ENCODE measurements at places on chromosomes 1 and 21.

- no peak for DNase-seq
Measured at GRCh38 chr1:202659541-202659940, 50.7 kb downstream of the SYT2 start.

GRCh38 chr1:2574350-2574749, 12.2 kb upstream of the PRXL2B start:
- DNase-seq, result no peak

- DNase-seq, result no peak
Measured at GRCh38 chr1:225755671-225756319, 21.8 kb upstream of the SRP9 start.

GRCh38 chr1:54460861-54461387, 54.7 kb upstream of the SSBP3 start:
- DNase-seq, result no peak

- DNase-seq, result no peak
Measured at GRCh38 chr1:12031039-12031980, 12.0 kb downstream of the MIIP start.

GRCh38 chr1:169478094-169478672, 7.6 kb downstream of the SLC19A2 start:
- no peak for DNase-seq

GRCh38 chr1:62796221-62796620, 12.3 kb downstream of the ATG4C start:
- DNase-seq, result no peak

DNA sequence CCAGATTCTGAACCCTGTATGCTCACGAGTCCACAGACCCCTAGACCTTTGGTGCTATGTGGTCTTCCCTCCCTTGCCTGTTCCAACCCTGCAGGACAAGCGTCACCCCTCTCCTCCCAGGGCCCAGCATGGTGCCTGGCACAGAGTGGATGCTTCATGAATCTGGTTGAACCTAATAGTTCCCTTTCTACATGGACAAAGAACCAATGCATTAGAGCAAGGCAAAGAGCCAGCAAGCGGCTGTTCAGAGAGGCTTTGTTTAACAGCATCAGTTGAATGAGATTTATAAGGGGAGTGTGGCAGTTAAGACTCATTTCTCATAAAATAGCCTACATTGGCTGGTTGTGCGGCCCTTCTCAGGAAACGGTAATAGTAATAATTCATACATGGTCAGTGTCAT, 14.9 kb downstream of the SLC26A9 start:
- DNase-seq, result no peak

- DNase-seq, result no peak
Measured at GRCh38 chr1:203677771-203678170, 51.1 kb downstream of the ATP2B4 start.

DNA sequence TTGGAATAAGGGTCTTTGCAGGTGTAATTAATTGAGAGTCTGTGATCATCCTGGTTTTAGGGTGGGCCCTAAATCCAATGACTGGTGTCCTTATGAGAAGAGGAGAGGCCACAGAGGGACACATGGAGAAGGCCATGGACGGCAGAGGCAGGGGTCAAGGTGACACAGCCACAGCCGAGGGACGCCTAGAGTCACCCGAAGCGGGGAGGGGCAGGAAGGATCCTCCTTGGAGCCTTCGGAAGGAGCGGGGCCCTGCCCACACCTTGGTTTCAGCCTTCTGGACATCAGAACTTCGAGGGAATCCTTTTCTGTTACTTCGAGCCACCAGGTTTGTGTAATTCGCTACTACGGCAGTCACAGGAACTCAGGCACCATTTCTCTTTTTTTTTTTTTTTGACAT, 31.1 kb downstream of the RRP1 start:
- DNase-seq, result no peak

DNA sequence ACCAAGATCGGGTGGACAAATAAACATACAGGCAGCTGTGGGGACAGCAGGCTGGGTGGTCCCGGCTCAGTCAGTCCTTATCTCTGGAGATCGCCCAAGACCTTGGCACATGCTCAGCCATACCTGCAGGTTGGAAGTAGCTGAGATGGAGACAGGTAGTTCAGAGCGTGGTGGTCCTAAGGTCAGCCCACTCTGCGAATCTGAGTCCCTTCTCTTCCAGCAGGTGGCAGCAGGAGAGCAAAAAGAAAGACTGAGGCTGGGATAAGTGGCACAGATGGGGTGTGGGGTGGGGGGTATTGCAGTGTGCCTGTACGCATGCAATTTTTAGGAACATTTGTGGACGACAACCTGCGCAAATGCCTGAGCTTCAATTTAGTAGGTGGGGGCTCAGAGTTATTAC, 104.9 kb downstream of the TENT5C start:
- no peak for DNase-seq

DNA sequence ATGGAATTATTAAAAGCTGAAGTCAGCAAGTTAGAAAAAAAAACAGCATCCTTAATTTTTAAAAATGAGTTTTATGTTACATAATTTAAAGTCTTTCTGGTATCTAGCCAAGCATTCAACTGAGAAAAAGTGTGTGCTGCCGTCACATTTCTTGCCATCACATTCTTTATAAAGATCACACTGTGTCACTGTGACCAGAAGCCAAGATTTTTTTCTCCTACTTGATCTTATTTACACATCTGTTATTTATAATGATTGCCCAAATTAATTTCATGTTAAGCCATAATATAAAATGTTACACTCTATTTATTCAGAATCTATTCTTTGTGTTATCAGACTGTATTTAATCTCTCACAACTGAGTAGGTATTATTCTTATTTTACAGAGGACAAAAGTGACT, 1603.7 kb downstream of the PLA2G4A start:
- DNase-seq, result no peak

GRCh38 chr1:198435056-198435455, 105.4 kb downstream of the ATP6V1G3 start:
- DNase-seq, result no peak

GRCh38 chr1:206079135-206079534, 26.2 kb downstream of the RHEX start:
- no peak for DNase-seq

GRCh38 chr1:77438236-77438913, 156.6 kb downstream of the AK5 start:
- no peak for DNase-seq

DNA sequence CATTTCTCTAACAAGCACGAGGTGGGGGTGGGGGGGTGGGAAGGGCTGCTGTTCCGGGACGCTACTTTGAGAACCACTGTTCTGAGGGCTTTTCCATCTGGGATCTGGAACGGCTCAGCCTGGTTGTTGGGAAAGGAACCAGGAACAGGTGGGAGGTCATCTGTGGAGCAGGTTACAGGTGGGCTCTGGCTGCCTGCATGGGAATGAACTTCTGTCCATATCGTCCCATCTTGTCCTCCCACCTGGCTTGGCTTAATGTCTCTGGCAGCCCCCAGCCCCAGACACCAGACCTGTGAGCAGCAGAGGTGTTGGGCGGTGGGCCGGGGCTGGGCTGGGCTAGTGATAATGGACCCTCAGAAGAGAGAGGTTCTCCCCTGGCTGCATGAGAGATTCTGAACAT, 69.4 kb upstream of the TARDBP start:
- no peak for DNase-seq

DNA sequence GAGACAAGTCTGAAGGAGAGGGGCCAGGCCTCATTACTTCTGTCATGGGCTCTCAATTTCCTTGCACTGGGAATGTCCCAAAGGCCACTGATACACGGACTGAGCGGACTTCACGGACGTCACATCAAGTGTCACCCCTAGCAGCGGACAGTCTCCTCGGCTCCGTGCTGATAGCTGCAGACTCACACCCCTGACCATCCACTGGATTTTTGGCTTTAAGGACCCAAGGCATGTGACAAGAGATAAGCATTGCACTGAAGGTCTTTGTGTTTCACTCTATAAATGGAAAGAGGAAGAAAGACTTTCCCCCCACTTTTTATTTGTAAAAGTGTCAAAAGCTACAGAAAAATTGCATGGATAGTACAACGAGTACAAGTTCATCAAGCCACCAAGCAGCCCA, 200.4 kb upstream of the FGGY start:
- no peak for DNase-seq

DNA sequence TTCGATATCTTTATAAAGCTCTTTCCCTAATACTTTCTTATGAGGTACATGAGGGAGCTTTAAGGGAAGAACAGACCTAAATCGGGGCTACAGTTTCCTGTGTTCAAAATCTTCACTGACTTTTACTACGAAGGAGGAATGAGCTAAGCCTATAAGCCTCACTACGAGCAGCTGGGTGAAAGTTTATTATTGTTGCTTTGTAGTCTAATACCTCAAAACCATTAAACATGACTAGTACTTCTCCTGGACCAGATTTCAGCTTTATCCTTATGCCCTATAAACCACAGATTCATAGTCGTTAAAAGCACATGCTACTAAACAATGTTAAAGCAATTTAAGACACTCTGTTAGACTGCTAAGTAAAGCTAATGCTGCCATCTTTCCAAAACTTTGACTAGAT, 30.2 kb downstream of the NDC1 start:
- DNase-seq, result no peak

- no peak for DNase-seq
Measured at GRCh38 chr1:89908672-89909436, 86.1 kb upstream of the ZNF326 start.

DNA sequence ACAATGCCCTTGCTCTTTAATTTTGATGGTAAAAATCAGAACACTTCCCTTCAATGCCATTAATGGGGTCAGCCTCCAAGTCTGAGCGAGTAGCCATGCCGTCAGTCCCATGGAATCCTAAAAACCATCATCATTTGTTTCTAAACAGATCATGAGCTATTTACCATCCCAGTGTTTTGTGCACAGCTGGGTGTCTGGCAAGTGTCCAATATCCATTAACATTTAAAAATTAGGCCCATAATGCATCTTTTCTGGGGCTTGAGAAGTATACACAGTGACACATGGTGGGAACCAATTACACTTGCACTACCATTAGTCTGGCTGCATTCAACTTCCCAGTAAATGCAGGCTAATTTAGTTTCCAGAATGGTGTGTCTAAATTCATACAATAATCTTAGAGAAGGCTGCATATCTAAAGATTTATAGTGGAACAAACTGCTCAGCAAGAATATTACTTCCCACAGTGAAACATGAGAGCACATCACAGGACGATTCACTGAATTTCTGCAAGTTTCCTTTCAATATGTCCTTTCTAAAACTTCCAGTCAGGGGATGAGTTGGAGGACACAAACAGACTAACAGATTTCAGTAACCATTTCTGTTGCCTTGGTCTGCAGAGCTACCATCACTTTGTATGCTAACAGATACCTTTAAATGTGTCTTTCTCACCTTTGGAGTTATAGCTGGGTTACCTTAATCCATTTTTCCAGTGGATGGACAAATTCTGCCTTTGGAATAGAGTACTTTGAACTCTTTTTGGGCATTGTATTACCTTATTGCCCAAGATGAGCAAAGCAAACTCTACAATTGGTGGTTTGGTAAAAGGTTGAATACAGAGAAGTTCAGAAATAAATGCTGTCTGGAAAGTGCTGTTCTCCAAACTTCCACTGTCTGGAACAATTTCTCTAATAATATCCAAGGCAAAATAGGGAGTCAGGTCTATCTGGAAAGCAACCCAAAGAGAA, 258.0 kb downstream of the PTBP2 start:
- DNase-seq, result no peak

- DNase-seq, result no peak
Measured at GRCh38 chr1:156226782-156227181, 14.0 kb downstream of the PMF1 start.

- no peak for DNase-seq
Measured at GRCh38 chr21:45719177-45719802, 75.8 kb downstream of the PCBP3 start.

- DNase-seq, result no peak
Measured at GRCh38 chr21:34670962-34671348, 2.2 kb downstream of the CLIC6 start.

DNA sequence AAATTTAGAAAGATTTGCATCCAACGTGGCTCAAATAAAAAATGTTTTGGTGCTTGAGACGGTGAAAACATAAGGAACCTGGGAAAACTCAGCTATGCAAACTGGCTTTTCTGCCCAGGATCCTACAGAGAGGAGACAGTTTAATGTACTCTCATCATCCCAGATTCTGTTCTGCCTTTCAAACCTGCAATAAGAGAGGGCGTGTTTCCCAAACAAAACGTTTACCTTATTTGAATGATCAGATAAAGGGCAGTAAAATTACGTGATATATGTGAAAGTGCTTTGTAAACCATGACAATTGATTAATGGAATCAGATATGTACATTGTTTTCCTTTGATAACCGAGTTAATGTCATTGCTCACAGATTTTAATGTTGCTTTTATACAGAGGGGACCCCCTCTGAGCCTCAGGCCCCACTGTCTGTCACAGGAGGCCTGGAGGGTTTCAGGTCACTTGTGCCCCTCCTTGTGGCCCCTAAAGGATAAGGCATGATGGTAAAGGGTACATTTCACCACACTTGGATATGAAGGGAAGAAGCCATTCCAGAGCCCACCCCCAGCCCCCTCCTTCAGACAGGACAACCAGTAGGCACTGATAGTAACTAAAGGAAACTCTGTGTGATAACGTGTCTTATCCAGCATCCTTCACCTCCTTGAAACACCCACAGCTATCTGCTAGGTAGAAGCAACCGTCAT, 157.6 kb downstream of the EDEM3 start:
- no peak for DNase-seq

DNA sequence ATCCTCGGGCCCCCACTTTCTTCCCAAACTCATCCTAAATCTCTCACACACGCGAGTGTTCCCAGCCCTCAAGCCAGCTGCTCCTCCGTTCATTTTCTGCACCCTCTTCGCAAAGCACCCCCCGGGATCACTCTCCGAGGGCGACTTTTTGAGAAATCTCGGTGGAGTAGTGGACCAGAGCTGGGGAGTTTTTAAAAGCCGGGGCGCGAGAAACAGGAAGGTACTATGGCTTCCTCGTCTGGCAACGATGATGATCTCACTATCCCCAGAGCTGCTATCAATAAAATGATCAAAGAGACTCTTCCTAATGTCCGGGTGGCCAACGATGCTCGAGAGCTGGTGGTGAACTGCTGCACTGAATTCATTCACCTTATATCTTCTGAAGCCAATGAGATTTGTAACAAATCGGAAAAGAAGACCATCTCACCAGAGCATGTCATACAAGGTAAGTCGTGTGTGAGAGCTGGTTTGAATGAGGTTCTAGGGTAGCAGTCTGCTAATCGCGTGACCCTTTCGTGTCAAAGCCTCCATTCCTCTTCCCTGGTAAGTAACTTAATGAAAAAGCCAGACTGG, 800 bp downstream of the DR1 start:
- no peak for DNase-seq

GRCh38 chr1:209809611-209810010, 3.7 kb upstream of the IRF6 start:
- no peak for DNase-seq

DNA sequence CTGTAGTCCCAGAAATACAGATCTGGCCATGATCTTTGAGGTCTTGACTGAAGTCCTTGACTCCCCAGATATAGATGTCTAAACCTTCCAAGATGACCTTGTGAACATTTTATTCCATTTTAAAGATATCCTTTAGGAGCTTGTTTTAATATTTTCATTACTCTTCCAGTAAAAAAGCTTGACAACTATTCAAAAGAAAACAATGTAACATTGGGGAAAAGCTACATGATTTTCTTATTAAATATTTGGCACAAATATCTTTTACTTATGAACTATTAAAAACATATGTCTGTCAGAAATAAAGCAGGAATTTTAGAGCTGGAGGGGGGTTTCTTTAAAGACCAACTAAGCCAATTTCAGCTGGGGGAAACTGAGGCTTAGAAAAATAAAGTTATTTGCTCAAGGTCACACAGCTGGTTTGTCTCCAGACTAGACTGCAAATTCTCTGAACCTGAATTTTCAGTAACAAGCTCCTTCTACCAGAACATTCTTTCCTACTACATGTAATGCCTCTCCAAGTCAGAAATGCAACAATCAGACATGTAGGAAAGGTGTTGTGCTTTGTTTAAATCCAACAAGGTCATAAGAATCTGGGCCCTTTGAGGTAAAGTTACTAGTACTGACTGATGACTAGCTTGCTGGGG, 67.0 kb upstream of the PTCH2 start:
- no peak for DNase-seq

Measured in stimulated activated CD4-positive, alpha-beta T cell treated with anti-CD3 and anti-CD28 coated beads, TNF-alpha, amount 100 ng/mL, for 4 hours (primary cell).